ENCODE measurements at places on chromosomes 16 and 17. TPM values are rescaled to one million over a fixed set of nuclear protein-coding genes. Genes with fewer than 3 reads are reported as not detected.
A peak's percentile ranks its signal among the peaks of the same experiment; 100 is the strongest.

DNA sequence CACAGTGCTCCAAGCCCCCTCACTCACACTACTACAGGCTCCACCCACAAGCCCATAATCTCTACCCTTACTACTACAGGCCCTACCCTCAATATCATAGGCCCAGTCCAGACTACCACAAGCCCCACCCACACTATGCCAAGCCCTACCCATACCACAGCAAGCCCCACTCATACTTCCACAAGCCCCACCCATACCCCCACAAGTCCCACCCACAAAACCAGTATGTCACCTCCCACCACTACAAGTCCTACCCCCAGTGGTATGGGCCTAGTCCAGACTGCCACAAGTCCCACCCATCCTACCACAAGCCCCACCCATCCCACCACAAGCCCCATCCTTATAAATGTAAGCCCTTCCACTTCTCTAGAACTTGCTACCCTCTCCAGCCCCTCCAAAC is 13.8 kb downstream of the RIPOR1 start:
- no peaks in the 10 kb centered on the region for H3K27me3 ChIP-seq
- peaks cover 40% of the 10 kb centered on the region for H3K4me1 ChIP-seq
- DNase-seq, result peak; percentile 62
- no peak overlapping the region for H3K27ac ChIP-seq

GRCh38 chr17:55263569-55264277 is 1.0 kb upstream of the HLF start:
- peaks cover 30% of the 10 kb centered on the region for H3K27me3 ChIP-seq
- H3K4me3 ChIP-seq, result peak overlapping the region; percentile 64
- DNase-seq, result no peak
- H3K36me3 ChIP-seq, result no peaks in the 10 kb centered on the region
- H3K27ac ChIP-seq, result no peak overlapping the region

DUS2 gene
- total RNA-seq, result 11.2 TPM

GRCh38 chr17:62819511-62820221 is 11.6 kb upstream of the MARCHF10 start:
- H3K4me3 ChIP-seq, result no peak overlapping the region
- peak overlapping the region; percentile 59 for H3K27ac ChIP-seq
- no peaks in the 10 kb centered on the region for H3K27me3 ChIP-seq

GRIN2A gene
- 0.09 TPM for total RNA-seq

DNA sequence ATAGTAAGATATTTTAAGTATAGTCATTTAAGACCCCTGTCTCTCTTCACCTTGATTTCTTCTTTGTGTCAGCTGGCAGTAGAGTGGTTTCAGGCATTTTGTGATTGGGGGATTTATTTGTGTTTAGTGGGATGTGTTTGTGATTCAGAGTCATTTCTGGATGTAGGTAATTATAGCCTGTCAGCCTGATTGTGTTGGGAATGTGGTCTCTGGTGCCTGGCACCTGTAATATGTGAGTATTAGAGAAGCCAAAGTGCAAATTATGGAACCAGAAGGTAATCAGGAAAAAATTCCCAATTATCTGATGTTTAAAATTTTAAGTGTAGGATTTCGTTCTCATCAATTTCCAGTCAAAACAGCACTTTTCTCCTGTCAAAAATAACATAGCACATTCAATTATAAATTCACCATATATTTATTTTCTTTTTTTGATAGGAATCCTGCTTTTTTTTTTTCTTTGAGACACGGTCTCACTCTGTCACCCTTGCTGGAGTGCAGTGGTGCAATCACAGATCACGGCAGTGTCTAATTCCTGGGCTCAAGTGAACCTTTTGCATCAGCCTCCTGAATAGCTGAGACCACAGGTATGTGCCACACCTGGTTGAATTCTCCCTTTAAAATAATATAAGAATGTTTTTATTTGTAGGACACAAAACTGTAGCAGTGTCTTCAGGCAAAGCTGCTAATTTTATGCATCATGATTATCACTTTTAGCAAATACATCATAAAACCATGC is 42.7 kb downstream of the ATF7IP2 start:
- H3K27ac ChIP-seq, result no peak overlapping the region
- no peak for DNase-seq
- H3K4me1 ChIP-seq, result no peaks in the 10 kb centered on the region
- peaks cover 12% of the 10 kb centered on the region for H3K36me3 ChIP-seq
- H3K27me3 ChIP-seq, result no peaks in the 10 kb centered on the region

CTRL gene
- 0.96 TPM for total RNA-seq

NATD1 gene
- 19.5 TPM for total RNA-seq

RNF222 gene
- total RNA-seq, result not detected

- H3K27me3 ChIP-seq, result no peaks in the 10 kb centered on the region
- H3K27ac ChIP-seq, result no peak overlapping the region
- no peaks in the 10 kb centered on the region for H3K4me1 ChIP-seq
Observed at GRCh38 chr17:73749337-73749823, 105.1 kb upstream of the SDK2 start.

DNA sequence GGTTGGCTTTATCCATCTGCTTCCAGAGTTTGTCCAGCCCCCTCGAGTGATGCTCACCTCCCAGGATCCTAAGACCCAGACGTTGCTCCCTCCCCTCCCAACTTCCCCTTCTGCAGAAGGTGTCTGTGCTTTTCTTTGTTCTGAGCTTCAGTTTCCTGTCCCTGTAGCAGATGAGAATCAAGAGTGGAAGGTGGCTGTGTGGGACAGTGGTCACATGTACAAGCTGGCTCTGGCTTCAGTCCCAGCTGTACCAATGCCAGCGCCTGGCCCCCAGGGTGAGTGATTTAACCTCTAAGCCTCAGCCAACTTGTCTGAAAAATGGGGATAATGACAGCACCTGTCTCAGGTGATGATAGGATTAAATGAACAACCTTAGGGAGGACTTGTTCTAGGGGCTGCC is 7.7 kb downstream of the PRR15L start:
- DNase-seq, result no peak
- H3K4me3 ChIP-seq, result peak overlapping the region; percentile 40
- peaks cover 32% of the 10 kb centered on the region for H3K4me1 ChIP-seq
- no peaks in the 10 kb centered on the region for H3K27me3 ChIP-seq
- no peaks in the 10 kb centered on the region for H3K36me3 ChIP-seq
- H3K27ac ChIP-seq, result peak overlapping the region; percentile 81

GRCh38 chr16:87963400-87963799 is 12.2 kb downstream of the BANP start:
- H3K4me3 ChIP-seq, result no peak overlapping the region

DNA sequence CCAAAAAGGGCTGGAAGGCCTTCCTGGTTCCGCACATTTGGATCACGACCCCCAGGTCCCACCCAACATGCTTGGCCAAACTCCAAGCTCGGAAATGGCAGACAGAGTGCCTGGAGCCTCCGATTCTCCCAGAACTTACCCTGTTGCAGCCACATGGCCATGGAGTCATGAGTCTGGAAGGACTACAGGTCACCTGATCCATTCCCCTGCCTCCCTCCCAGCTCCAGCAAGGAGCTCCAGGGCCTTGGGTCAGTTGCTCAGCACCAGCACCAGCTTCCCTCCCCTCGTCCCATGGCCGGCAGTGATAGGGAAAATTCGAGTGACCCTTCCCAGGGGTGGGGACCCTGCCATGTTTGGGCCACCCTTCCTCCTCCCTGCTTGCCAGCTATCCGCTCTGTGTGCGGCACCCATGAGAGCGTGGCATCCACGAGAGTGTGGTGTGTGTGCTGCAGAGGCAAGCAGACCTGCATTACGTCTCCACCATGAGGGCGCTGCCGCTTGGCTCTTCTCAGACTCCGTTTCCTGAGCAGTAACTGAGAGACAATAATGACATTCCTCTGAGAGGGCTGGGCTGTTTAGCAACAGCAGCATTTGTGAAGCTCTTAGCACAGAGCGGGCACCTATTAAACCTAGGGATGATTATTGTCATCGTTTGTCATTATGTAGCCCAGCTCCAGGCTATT is 21.3 kb upstream of the RPL38 start:
- no peaks in the 10 kb centered on the region for H3K36me3 ChIP-seq
- H3K4me3 ChIP-seq, result no peak overlapping the region
- no peak overlapping the region for H3K27ac ChIP-seq
- peaks cover 15% of the 10 kb centered on the region for H3K27me3 ChIP-seq

DNA sequence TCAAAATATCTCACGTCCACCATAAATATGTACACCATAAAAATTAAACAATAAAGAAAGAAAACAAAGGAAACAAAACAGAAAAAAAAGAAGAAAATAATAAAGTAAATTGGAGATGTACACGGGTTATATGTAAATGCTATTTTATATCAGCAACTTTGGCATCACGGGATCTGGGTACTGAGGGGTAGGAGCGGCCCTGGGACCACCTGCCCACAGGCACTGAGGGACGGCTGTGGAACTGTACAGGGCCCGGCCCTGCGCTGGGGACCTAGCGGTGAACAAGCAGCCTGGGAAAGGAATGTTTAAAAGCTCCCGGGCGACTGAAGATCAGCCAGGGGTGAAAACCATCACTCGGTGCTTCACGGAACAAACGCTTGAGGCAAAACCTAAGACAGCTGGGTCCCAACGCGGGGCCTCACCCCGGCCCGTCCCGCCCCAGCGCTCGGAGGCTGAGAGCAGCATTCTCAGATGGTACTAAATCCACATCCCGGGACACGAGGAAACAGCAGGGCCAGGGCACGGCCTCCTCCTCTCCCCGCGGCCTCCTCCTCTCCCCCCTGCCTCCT is 31.2 kb downstream of the NXN start:
- H3K27me3 ChIP-seq, result no peaks in the 10 kb centered on the region
- H3K27ac ChIP-seq, result no peak overlapping the region
- H3K4me3 ChIP-seq, result no peak overlapping the region
- DNase-seq, result no peak
- no peaks in the 10 kb centered on the region for H3K36me3 ChIP-seq

All from upper lobe of right lung (tissue), 1 donor.